H9 (cell line): ENCODE measurements at places on chromosomes 1 and 21.

DNA sequence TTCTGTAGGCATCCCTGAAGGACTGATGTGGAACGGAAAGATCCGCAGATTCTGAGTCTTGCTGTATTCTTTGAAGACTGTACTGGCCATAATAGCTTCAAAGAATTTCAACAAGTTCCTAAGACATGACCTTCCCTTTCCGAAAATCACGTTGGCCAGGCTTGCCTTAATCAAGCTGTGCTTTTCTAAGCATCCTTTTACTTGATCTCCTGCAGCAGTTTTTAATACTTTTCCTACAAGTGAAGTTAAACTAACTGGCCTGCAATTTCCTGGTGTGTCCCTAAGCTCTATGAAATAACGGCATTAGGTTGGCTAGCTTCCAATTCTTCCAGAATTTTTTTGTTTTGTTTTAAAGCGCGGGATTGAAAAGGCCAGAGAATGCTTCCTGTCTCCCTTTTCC lies 40.3 kb downstream of the SPAG17 start:
- no peak for DNase-seq

DNA sequence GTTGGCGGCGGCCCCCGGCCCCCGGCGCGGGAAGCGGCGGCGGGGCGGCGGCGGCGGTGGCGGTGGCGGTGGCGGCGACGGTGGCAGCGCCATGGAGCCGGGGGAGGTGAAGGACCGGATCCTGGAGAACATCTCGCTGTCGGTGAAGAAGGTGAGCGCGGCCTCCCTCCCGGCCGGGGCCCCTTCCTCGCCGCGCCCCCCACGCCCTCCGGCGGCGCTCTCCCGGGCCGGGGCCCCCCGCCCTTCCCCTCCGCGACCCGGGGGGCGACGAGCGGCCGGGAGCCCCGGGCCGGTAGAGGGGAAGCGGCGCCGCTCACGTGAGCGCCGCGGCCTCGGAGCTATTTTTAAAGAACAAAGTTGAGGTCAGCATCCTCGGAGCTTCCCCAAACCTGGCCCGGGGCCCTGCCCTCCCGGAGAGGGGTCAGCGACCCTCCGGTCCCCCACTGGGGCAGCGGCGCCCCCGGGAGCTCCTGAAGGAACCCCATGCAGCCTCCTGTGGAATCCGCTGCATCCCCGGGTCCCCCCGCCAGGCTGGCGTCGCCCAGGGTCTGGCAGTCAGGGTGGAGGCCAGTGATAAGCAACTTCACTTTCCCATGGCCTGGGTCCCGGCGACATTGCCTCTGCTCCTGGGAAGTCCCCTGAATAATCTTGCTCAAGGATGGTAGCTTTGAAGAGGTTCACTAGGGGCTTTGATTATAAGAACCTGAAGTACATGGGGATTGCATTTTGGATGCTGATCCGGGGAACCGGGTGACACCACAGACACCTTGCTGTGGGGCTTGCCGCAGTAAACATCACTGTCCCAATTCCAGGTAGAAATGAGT lies 560 bp downstream of the PLEKHM2 start:
- peak; percentile 38 for DNase-seq

DNA sequence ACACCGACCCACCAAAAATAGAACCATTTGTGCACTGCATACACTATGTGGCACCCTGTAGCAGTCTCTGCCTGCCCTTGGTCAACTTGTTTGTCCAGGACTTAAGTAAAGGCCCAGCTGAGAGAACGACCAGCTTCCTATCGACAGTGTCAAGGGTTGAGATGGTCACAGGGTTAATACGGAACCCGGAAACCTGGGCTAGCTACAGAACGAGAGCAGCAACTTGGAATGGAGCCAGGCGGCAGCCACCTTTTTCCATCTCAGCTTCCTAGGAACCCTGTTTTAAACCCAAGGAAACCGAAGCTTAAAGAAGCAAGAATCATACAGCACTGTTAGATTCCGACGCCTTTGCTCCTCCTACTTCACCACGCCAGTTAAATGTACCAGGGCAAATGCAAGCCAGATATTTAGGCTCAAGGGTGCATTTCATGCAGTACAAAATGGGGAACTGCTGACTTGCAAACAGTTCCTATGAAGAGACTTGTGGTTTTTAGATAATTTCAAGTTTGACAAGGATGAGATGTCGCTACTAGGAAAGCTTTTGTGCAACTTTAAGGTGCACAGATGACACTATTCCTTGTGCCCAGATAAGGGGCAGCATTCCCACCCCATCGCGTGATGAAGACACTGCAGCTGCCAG lies 35.5 kb downstream of the SLC66A1 start:
- DNase-seq: no peak

GRCh38 chr1:76867342-76868130 lies at the start of gene ST6GALNAC5:
Gene ST6GALNAC5, plus strand, starts transcription at chr1:76867480.
- DNase-seq: peak; percentile 53

DNA sequence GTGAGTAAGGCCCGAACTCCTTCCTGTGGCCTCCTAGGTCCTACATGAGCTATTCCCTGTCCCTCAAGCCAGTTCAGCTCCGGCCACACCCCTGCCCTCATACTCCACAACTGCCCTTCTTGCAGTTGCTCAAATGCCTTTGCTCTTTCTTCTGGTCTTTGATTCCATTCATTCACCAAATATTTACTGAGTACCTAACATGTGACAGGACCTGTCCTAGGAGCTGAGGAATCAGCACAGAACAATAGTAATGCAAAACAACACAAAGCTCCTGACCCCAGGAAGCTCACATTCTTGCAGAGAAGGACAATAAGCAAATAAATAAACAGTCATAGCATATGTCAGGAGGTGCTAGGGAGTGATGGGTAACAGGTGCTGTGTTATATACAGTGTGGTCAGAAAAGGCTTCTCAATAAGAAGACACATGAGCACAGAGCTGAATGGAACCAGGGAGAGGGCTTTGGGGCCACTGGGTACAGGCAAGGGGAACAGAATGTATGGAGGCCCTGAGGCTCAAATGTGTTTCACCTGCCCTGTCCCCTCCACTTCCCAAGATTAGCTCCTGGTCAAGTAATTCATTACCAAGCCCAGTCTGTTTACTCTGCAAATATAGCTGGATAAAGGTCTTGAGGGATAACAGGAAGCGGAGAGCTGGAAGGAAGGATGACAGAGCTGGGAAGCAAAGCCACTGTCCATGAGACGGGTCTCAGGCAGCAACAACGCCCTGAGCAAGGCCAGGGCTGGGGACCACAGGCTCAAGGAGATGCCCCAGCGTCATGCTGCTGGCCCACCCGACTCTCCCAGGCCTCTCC lies 145.1 kb downstream of the CSMD2 start:
- DNase-seq: peak; percentile 34

- no peak for DNase-seq
These were observed 154.2 kb downstream of the BARHL2 start for GRCh38 chr1:90562892-90563291.

DNA sequence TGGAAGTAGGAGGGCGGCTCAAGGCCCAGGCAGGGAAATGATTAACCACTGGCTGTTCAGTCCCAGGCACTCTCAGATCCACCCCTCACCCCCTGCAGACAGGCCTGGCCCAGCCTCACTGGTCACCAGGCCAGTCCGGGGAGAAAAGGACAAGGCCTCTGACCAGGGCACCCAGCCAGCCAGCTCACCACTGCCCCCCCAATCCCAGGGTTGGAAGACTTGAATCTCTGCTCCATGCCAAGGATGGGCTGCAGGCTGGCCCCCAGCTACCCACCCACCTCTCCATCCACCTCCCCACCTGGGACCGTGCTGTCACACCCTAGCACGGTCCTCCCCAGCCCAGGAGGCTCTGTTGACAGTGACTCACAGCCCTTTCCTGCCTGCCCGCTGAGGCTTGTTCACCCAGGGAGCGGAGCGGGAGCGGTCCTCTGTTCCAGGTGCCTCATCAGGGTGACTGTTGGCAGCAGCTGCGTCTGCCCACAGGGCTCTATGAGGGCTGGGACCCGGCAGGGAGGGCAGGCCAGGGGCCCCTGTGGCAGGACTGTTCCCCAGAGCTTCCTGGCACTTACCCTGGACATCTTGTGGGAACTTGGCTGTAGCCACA lies 2.2 kb downstream of the LAD1 start:
- DNase-seq: no peak

DNA sequence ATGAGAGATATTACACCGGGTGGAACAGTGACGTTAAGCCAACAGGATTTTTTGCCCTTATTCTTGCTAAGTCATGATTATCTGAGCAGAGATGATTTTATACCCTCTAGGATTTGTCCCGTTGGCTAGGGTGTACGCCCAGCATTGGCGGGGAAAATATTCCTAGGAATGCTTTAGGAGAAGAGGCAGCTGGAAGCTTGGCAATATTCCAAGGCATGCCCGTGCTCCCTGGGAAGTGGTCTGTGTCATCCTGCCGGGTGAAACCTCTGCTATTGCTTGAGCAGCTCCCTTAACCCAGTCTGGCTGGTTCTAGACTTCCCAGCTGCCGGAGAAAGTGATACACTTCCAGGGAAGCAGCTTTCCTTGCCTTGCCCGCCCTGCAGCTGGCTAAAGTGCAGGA lies 16.2 kb downstream of the CHRNB2 start:
- DNase-seq: no peak

- DNase-seq: no peak
These were observed 2.8 kb upstream of the C1orf162 start for GRCh38 chr1:111471012-111471411.

DNA sequence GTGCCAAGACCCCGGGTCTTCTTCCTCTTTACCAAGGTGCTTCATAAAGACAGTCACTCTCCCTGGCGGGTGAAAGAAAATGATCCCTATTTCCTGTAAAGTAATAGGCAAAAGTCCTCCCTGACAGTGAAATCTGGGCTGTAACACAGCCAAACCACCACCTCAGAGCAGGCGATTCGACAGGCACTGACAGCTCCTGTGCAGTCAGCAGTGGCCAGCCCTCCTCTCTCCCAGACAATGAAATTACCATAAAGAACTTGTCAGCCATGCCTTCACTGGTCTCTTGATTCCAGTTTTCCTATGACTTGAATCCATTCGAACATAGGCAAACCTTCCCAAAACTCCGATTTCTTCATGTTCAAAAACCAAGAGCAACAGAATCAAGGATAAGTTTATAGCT lies 492.2 kb upstream of the DAB1 start:
- DNase-seq: no peak
